Vagina (tissue), 2 donors: ENCODE measurements at places on chromosomes 2 and 18. TPM values are rescaled to one million over a fixed set of nuclear protein-coding genes. Genes with fewer than 3 reads are reported as not detected.

GRCh38 chr2:26455670-26456439 lies 22.1 kb downstream of the OTOF start:
- DNase-seq, result no peak

DNA sequence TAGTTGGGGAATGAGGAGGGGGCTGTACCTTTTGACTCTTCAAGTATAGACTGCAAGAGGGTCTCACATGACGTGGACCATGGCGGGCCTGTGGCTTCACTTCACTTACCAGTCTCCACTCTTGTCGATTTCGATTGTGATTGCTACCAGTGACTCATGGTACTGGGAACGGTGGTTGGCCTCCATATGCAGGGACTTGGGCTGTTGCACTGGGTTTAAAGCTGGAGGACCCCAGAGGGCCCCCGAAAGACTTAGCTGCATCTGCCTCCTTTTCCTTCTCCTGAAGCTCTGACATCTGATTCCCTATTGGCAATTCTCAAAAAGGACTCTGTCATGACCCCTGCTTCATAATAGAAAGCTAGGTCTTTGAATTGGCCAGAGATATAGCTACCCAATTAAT lies 43.4 kb downstream of the HK2 start:
- no peak for DNase-seq

DNA sequence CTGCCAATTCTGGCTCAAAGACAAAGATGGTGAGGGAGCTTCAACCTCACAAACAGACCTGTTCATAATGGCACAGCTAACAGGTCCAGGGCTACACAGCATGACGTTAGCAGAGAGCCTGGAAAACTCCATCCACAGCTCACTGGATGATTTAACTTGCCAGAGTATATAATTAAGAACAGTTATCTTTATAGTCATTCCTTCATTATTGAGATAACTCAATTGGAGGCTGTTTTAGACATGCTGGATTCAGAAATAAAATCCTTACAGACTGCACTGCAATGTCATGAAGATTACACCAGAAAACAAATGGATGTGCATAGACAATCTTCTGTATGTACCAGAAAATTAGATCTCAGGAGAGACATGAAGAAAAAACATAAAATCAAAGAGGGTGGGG lies 55.1 kb upstream of the LYPD1 start:
- DNase-seq, result no peak

- no peak for DNase-seq
These were observed 379.0 kb downstream of the SETBP1 start for GRCh38 chr18:45059695-45060094.

DNA sequence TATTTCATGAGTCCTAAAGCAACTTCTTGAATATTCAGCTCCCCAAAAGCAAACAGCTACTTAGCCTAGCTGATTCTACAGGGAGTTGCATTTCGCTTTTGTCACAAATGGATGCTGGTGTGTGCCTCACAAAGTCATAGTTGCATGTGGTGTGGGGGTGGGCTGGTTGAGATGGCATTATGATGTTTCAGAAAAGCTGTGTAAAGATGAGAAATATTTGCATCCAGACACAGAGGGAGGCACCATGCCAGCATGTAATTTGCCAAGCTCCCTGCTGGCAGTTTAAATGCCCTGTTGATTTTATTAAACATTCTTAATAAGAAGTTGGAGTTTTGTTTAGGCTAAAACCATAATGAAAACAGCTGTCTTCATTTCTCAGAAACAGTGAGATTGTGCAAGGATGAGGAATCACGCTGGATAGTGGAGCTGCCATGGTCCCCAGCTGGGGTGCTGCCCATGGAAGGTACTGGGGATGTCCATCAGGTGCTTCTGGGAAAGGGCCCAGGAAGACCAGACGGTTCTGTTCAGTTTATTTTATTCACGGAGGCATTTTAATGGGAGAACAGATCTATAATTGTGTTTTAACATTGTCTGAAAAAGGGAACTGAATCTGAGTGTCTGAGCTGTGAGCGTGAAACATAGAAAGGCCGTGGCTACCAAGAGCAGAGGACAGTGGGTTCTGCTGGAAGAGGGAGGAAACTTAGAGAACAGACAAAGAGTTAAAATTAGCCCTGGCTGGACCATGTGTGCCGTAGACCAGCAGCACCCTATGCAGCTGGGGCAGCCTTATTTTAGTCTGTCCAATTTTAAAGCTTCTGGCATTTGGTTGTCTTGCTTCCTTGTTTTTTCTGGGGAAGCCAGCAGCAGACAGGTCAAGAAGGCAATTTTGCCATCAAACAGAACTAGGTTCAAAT lies 177.1 kb downstream of the FAM210A start:
- peak; percentile 72 for DNase-seq

DNA sequence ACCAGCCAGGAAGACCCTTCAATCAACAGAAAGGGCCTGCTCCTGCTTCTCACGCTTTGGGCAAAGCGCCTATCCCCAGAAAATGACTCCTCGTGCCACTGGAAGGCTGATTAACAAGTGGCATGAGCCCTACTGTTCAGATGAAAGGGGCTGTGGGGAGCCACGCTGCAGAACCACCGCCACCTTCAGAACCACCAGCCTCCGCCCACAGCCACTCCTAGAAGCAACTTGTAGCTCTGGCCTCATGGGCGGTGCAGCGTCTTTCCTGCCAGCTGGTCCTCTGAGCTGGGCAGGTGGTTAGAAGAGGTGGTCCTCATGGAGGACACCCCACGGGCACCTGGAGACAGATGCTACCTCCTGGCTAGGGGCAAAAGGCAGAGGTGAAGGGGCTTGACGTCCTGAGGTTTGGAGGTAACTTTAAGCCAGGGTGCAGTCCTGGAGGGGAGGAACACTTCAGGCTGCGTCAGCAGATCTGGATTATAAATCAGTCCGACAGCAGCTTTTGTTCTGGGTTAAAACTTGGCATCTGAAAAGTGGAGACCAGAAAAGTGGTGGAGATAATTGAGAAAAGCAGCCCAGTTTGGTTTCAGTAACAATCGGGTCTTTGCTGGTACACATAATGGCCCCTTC lies 861 bp upstream of the SEMA4C start:
- no peak for DNase-seq

GRCh38 chr2:164439885-164440284 lies 181.4 kb downstream of the GRB14 start:
- DNase-seq, result no peak

- DNase-seq, result no peak
These were observed 5.8 kb downstream of the HDLBP start for GRCh38 chr2:241309684-241310117.

- DNase-seq, result no peak
These were observed 1.9 kb upstream of the NEUROD1 start for GRCh38 chr2:181682026-181682789.

DNA sequence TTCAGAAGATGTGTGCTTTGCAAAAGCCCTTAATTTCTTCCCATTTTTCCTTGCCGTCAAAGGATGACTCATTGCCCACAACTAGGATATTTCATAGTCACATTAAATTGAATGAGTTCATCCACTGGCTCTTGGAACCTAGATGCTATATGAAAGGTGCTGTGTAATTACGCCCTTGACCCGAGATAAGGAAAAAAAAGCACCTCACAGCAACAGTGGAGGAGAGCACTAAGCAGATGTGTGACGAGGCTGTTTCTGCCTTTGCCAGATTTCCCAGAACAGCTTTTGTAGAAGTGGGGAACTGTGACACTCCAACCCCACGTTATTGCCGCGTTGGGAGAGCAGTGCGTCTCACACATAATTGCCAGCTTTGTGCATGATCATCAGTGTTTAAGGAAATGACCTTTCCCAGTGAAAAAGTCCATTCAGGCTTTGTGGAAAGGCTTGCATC lies 33.3 kb upstream of the TMEM87B start:
- no peak for DNase-seq

- DNase-seq, result no peak
These were observed 165.2 kb downstream of the SH3BP4 start for GRCh38 chr2:235116885-235117492.

DNA sequence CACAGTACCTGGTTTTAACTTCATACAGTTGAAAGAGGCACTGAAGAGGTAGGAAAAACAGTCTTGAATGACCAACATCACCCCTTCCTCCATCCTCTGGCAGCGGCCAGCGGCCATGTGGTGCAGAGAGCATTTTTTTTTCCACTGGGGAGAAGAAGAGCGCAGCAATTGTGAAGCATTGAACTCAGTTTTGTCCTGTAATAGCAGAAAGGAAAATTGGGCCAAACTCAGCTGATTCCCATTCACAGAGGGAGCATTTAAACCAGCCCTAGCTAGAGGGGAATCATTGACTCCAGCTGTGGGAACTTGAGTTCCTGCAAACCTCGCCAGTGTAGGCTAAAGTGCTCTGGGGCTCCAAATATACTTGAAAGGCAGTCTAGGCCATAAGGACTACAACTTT lies 316.6 kb upstream of the CHST9 start:
- no peak for DNase-seq

Gene SLC19A3
- 7.4 TPM for total RNA-seq

Gene TTN
- 2.0 TPM for total RNA-seq

Gene MBP
- total RNA-seq, result 33.6 TPM

Gene KYNU
- total RNA-seq, result 3.7 TPM

Gene AQP12B
- total RNA-seq, result not detected

Gene B3GNT7
- total RNA-seq, result 7.1 TPM
